Activated CD4-positive, alpha-beta T cell treated with anti-CD3 and anti-CD28 coated beads for 36 hours (primary cell): ENCODE measurements at places on chromosomes 13 and 19. TPM values are rescaled to one million over a fixed set of nuclear protein-coding genes. Genes with fewer than 3 reads are reported as not detected.

Gene TNFRSF19
- not detected for total RNA-seq

Gene CLEC4G
- not detected for total RNA-seq

Gene SIX5
- 2.2 TPM for total RNA-seq

Gene CRYL1
- 9.1 TPM for total RNA-seq
